Lower lobe of right lung (tissue), 2 donors: ENCODE measurements at places on chromosomes 2 and 18. TPM values are rescaled to one million over a fixed set of nuclear protein-coding genes. Genes with fewer than 3 reads are reported as not detected.

Gene C1QL2
- not detected for total RNA-seq

Gene HOXD3
- total RNA-seq = 0.47 TPM

Gene TUBA3E
- total RNA-seq = not detected

Gene RTP5
- not detected for total RNA-seq

Gene TMEFF2
- total RNA-seq = not detected

Gene TRIM43
- not detected for total RNA-seq

Gene MARCO
- total RNA-seq = 491 TPM

Gene ARHGEF4
- total RNA-seq = 9.1 TPM

Gene REL
- total RNA-seq = 33.6 TPM

Gene SERPINB4
- total RNA-seq = not detected

Gene MBD5
- 46.3 TPM for total RNA-seq

Gene KCNJ3
- not detected for total RNA-seq

Gene LOXHD1
- total RNA-seq = 2.9 TPM

DNA sequence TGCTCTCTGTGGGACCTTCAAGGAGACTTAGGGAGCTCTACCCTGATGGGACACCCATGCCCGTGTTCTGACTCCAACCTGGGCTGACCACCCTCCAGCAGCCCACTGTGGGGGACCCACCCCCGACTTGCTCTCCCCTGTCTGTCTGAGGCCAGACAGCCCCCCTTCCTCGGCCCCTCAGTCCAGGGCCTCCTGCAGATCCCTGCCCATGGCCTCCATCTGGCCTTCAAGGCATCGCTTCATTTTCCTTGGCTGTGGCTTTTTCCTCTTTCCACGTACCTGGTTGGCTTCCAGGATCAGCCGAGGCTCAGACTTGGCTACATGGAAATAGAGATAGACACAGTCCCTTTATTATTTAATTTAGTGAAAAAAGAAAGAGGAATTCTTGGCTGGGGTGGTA lies 290.0 kb downstream of the CYP26B1 start:
- DNase-seq = no peak

DNA sequence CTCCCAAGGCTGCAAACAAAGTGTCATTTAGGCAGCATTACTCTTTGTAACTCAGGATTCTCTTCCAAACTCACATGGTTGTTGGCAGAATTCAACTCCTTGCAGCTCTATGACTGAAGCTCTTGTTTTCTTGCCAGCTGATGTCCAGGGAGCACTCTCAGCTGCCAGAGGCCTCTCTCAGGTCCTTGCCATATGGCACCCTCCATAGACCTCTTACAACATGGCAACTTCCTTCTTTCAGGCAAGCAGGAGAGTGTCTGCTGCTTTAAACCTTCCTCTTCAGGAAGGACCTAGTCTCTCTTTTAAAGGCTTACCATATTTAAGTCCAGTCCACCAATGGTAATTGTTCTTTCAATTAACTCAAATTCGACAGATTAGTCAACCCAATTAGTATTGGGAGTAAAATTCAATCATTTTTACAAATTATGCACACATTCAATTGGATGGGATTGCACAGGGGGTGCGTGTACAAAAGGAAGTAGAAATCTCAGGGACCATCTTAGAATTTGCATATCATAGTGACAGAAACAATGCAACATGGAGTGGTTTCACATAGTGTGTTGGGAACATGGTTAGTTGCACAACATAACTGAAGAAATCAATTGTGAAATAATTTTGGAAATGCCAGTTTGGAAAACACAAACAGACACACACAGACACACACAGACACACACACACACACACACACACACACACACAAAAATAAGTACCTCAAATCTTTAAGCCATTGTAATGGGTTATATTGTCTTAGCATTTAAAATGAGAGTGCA lies 893.5 kb upstream of the ZEB2 start:
- no peak for DNase-seq

DNA sequence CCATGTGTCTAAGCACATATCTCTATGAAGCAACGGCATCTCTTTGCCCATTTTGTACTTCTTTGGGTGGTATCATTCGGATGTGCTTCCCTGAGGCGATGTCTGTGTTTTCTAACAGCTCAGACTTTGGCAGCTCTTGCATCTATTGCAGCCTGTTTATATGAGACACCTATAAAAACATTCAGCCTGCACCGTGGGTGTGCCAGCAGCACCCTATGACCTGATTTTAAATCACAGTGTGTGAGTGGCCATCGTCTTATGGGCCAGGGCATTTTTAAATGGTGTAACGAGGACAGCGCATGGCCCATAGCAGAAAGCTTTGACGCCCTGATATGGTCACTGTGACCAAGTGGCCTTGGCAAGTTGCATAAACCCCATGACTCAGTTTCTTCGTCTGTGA lies 12.9 kb downstream of the NPAS2 start:
- no peak for DNase-seq

DNA sequence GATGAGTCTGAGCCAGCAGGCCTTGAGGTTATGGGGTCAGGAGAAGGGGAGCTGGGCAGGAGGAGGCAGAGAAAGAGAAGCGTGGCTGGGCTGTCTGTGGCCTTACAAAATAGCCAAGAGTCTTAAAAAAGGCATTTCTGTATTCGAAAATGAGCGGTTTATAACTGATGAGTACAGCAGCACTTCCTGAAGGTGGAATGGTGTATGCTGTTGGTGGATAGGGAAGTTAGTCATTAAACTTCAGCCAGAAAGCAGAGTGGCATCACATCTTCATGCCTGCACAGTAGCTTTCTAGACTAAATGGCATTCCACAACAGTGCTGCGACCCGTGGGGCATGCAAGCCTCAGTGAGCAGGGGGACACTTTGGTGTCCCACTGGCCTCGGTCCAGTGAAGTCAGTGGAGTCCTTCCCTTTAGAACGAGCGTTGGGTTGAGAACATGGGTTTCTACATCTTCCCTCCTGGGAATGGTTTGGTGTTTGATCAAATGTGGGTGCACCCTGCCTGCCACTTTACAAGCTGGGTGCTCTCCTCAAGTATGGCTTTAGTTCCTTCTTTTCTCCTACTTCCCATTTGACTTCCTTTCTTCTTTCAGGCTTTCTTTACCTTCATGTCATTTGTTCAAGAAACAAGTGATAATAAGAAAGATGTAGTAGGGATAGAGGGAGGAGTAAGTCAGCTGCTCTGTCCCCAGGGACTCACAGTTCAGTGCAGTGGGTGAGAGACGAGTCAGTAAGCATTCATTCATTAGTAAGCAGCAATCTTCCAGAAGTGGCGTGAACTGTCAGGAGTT lies 96.3 kb downstream of the ARMC9 start:
- no peak for DNase-seq

- no peak for DNase-seq
Observed at GRCh38 chr2:177972782-177973181, 99.8 kb downstream of the PDE11A start.

- no peak for DNase-seq
Observed at GRCh38 chr18:79872527-79873444, 75.0 kb downstream of the KCNG2 start.

- DNase-seq = no peak
Observed at GRCh38 chr2:240187989-240188590, 47.6 kb upstream of the OTOS start.

- DNase-seq = no peak
Observed at GRCh38 chr2:15633043-15633970, 41.6 kb downstream of the DDX1 start.

GRCh38 chr2:170360546-170361089 lies 182.7 kb downstream of the MYO3B start:
- DNase-seq = no peak

DNA sequence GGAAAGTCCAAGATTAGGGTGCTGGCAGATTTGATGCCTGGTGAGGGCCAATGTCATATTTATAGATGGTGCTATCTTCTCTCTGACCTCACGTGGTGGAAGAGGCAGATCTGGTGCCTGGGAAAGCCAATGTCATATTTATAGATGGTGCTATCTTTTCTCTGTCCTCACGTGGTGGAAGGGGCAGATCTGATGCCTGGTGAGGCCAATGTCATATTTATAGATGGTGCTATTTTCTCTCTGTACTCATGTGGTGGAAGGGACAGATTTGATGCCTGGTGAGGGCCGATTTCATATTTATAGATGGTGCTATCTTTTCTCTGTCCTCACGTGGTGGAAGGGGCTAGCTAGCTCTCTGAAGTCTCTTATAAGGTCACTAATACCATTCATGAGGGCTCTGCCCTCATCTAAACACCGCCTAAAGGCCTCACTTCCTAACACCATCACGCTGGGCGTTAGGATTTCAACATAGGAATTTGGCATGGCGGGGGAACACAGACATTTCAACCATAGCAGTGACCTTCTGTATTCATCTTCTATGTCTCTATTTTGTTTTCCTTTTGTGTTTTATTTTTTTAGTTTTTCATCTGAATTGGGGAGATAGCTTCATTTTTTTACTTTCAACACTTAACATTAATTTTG lies 278.4 kb downstream of the SPAG16 start:
- DNase-seq = no peak

GRCh38 chr2:200226451-200227426 lies 79.8 kb upstream of the SPATS2L start:
- no peak for DNase-seq

DNA sequence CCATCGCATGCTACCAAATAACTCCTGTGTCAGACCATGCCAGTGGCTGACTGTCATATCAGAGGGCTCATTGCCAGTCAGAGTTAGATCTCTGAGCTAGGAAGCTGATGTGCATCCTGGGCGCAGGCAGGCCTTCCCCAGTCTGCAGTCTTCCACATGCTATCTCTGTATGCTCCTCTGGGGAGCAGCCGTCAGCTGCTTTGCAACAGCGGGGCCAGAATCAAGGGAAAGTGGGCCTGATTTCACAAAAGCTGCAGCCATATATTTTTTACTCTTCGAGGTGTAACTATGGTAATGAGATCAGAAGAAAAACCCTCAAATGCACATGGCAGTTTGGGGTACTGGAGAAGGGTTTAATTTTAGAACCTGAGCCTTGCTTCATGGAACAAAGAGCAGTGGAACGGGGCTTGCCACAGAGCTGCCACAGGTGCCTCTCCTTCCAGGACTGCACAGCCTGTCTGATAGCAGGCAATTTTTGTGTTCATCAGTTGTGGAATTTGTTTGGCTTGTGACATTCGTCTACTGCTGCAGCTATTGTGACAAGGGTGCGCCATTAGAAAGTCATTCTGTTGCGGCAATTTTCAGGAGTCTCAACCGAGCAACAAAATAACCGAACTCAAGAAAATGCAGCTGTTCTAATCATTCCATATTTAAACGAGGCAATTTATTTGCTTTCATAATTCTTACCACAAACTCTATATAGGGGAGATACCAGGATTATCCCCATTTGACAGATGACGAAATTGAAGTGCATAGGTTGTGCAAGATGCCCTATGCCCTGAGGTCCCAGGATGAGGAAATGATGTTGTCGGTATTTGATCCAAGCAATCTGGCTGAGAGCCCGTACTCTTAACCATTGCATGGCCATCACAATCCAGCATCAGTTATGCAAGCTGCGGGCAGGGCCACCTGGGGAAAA lies 109.6 kb upstream of the CYRIA start:
- no peak for DNase-seq

DNA sequence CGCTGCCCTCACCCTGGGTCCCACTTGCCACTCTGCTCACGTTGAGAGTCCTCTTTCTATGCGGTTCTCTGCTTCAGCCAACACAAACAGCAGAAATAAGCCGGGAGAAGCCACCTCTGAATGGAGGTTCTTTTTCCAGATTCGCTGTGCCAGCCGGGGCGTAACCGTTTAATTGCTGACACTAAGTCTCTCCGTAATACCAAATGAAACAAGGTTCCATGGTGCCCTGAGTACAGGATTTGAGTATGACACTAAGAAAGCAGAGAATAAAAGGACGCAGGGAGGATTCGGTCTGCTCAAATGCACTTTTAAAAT lies 37.6 kb downstream of the CTIF start:
- no peak for DNase-seq

DNA sequence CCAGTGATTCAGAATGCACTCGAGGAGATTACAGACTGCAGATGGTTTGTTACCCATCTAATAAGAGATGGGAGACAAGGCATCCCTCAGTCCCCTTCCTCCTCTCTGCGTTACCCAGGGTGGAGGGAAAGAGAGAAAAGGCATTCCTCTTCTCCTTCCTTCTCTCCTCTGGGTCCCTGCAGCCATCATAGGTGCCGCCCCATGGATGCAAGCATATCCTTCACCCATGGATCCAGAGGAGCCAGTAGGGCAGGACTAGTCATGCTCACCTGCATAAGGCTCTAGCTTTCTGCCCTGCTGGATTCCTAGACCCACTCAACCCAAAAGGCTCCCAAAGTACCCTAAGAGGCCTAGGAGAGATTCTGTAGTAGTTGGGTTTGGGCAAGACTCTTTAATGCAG lies 20.4 kb downstream of the CMPK2 start:
- no peak for DNase-seq

- no peak for DNase-seq
Observed at GRCh38 chr2:234843411-234843810, 108.4 kb upstream of the SH3BP4 start.

DNA sequence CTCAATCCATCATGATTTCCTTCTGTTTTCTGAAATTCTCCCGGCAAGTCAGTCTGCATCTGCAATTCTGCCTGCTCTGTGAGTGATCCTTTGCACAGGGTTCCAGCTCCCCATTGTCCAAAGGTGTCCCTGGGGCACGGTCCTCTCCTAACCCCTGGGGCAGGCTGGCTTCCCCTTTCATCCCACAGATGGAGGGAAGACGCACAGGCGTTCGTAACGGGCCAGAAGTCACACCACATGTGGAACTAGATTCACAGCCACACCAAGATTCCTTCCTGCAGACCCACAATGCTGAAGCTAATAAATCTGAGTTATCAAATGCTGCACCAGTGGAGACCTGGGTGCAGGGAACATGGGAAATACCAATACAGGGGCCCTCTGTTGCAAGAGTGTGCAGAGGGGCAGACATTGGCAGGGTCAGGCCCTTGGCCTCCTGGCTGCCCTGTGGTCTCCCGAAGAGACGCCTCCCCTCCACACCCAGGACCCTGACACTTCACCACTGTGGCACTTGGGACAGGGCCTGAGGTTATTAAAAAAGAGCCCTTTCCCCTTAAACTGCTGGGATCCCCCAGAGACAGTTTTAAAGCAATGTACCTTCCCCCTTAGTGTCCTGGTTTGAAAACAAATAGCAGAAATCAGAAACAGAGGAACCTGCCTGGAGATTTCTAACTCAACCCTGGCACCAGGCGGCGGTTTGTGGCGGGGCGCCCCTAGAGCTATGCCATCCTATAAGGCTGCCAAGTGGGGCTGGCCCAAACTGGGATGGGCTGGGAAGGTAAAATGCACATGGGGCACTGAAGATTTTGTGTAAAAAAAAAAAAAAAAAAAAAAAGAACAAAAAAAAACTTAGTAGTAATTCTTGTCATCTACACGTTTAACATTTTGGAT lies 15.4 kb downstream of the ZNF516 start:
- DNase-seq = peak; percentile 54

DNA sequence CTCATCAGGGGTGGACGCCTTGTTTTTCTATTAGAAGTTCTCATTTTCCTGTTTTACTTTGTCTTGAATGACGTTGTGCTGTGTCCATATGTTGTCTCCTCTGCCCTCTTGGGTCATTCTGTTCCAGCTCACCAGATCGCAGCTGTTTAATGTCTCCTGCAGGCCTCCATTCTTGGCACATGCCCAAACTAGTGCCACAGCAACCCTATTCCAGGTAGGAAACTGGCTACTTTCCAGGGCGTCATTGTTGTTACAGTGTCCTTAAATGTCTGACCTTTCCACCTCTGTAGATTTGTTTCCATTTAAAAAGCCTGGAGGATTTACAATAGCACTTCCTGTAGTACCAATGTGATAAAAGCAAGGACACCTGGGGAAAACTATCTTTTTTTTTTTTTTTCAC lies 500.7 kb downstream of the METTL4 start:
- no peak for DNase-seq

GRCh38 chr2:219537657-219538488 lies 5.7 kb downstream of the CHPF start:
- no peak for DNase-seq
